ENCODE measurements at places on chromosomes 1 and 21.

- no peak for DNase-seq
Measured at GRCh38 chr21:41361053-41361785, 608 bp upstream of the MX2 start.

- DNase-seq, result no peak
Measured at GRCh38 chr21:31201144-31201543, 142.9 kb downstream of the TIAM1 start.

GRCh38 chr1:208557046-208557722 lies 313.0 kb upstream of the PLXNA2 start:
- no peak for DNase-seq

DNA sequence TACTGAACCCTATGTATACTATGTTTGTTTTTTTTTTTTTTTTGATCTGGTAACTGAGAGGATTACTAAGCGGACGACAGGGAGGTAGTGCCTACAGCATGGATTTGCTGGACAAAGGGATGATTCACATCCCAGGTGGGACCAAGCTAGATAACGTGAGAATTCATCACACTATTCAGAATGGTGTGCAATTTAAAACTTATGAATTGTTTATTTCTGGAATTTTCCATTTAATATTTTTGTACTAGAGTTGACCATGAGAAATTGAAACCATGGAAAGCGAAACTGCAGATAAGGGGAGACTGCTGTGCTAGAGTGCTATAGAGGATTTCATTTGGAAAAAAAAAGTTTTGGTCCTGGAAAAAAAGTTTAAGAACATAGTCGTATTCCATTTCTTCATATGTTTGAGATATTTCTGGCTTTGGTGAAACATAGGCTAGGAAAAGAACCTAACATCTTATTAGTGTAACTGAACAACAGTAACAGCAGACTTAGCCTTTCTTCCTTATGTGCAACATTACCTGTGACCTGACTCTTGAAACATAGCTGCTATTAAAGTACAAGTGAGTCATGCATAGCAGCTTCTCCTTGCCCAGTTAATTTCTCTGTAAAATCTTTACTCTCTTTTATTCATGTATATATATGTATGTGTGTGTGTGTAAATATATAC lies 202.5 kb downstream of the FGGY start:
- DNase-seq, result peak; percentile 37

DNA sequence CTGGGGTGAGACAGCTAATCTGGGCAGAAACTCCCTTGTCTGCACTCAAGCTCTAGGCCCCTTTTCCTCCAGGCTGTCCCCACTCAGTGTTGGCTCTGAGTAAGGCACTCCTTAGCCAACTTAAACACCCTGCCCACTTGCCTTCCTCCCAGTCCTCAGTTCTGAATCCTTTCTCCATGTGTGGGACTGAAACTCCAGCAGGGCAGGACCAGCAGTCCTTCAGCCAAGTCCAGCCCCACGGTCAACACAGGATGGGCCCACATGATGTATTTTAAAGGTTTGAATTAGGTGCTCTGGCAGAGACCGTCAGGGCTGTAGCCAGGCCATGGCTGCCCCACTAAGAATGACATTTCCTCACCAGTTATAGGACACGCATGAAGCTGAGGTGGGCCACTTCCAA lies 107.8 kb downstream of the EDEM3 start:
- no peak for DNase-seq

DNA sequence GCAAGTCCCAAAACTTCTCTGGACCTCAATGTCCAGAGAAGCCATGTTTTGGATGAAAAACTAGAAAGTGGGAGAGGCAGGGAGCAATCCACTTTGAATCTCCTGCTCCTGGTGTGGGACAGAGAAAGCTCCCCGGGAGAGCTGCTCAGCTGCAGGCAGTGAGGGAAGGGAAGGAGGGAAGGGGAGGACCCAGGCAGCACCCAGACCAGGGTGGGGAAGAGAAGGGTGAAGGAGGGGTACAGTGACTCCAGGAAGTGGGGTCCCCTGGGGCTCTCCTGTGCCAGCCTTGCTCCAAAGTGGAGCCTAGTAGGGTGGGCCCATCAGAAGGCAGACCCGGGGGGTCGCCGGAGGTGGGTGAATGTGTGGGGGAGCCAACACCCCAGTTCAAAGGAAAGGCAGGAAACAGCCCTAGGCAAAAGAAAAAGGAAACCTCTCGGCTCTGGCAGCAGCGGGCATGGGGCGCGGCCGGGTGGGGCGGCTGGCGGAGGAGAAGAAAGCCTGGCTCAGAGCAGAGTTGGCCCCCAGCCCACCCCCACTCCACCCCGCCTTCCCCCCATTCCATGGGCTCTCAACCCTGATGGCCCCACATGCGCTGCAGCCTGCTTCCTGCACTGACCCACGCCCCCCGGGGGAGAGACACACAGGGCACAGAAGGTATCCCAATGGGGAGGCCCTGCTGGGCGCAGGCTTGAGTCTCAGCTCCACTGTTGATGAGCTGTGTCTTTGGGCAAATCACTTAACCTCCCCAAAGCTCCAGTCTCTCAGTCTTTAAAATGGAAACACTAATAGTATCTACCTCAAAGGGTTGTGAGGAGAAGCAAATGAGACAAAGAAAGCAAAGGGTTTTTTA lies 5.7 kb downstream of the LGR6 start:
- DNase-seq, result peak; percentile 68

GRCh38 chr1:97827887-97828286 lies 92.9 kb downstream of the DPYD start:
- no peak for DNase-seq

GRCh38 chr1:175133673-175134435 lies 58.7 kb downstream of the KIAA0040 start:
- no peak for DNase-seq

DNA sequence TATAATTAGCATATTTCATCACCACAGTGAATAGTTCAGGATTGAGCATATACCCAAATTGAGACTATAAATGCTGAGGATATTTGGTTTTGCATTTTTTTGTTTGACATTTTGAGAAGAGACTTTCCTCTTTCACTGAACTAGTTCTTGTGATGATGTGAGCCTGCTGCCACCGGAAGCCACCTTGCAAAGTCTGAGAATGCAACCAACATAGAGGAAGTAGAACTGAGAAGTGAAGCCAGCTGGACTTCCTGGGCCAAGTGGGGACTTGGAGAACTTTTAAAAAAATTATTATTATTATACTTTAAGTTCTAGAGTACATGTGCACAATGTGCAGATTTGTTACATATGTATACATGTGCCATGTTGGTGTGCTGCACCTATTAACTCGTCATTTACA lies 102.3 kb downstream of the RPE65 start:
- no peak for DNase-seq

GRCh38 chr1:1942753-1943656 lies 23.9 kb upstream of the TMEM52 start:
- no peak for DNase-seq

- no peak for DNase-seq
Measured at GRCh38 chr1:203818399-203818798, 23.0 kb downstream of the ZBED6 start.

DNA sequence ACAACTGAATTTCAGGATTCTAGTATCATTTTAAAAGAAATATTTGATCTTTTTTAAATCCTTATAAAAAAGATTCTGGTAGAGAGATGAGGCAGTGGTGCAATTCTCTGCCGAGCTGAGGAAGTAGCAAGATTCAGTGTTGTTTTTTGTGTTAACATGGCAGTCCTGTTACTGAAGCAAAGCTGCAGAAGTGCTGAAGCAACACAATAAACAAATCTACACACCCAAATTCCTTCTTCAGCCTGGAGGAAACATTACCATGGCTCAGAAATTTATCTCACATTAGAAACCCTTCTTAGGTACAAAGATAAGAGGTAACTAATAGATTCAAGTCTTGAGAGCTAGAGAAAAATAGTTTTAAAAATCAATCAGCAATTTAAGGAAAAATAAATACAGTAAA lies 216.0 kb downstream of the DENND1B start:
- no peak for DNase-seq

GRCh38 chr1:111887385-111887784 lies 102.1 kb downstream of the KCND3 start:
- DNase-seq, result no peak

DNA sequence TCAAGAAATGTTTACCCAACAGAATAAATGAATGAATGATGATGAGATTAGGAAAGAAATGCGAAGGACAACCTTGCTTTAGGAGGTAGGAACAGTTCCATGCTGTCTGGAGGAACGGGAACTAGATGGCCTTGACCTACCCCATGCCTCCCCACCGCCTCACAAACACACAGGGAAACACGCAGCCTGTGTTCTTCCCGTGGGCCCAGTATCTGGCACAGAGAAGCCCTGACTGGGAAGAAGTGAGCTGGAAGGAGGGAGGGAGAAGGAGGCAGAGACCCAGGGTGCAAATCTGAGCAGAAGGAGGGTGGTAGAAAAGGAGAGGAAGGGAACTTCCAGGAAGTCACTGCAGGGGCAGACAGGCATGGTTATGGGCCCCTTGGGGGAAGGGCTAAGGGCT lies 3.5 kb upstream of the ADORA1 start:
- no peak for DNase-seq

DNA sequence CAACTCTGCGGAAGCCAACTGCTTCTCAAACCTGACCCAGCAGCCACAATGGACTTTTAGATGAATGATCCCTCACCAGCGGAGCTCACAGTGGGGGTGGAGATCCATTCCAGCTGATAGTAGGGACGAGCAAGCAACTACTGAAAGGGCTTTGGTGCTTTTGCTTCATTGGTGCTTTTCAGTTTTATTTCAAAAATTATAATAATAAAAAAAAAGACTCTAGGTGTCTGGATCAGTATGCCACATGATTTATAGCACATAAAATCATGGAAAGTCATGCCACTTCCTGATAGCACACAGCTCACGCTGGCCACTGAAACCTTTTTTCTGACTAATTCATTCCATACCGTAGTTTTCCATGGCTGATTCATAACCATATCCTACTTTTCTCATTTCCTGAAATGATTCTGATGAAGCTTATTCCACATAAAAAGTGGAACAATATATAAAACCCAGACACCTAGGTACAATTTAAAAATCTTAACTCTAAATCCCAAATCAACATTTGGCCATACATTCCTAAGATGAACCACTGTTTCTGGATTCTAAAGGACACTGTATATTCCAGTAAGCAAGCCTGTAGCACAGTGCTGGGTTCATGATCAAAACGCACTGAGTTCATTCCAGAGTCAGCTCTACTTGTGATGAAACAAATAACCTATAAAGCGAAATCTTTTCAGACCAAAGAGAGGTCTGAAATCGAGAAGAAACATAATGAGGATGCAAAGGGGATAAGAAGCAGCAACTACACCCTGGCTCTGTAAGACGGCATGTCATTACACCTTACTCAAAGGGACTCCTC lies 41.3 kb upstream of the KCNE1 start:
- DNase-seq, result peak; percentile 53

GRCh38 chr21:45532826-45533360 lies 9.3 kb downstream of the SLC19A1 start:
- DNase-seq, result no peak

- no peak for DNase-seq
Measured at GRCh38 chr1:225940385-225941151, 452 bp downstream of the LEFTY2 start.

- DNase-seq, result no peak
Measured at GRCh38 chr1:113388017-113388620, 2.2 kb upstream of the MAGI3 start.

DNA sequence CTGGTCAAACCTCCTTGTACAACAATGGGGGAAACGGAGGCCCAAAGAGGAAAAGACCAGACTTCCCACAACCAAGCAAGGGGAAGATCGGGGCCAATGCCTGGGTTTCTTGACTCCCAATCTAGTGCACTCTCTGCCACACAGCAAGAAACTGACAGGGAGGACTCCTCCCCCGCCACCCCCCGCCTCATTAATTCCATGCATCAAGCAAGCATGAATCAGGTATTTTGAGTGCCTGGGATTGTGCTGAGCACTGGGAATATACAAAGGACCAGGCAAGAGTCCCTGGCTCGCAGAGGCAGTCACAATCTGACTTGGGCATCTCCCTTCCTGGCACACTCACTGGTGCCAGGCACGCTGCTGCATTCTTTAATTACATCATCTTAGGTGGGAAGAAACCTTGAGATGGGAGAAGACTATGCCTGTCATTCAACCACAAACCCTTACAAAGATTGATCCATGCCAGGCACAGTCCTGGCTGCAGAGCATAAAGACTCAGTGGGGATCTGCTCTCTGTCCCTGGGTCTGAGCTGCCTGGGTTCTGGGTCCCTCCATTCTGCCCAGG lies 4.4 kb upstream of the KCNC4 start:
- no peak for DNase-seq

- no peak for DNase-seq
Measured at GRCh38 chr1:246106342-246106763, 400.7 kb downstream of the SMYD3 start.

- no peak for DNase-seq
Measured at GRCh38 chr21:18499761-18500376, 96.3 kb upstream of the TMPRSS15 start.

- DNase-seq, result no peak
Measured at GRCh38 chr1:109191377-109191776, 22.3 kb upstream of the SARS1 start.

DNA sequence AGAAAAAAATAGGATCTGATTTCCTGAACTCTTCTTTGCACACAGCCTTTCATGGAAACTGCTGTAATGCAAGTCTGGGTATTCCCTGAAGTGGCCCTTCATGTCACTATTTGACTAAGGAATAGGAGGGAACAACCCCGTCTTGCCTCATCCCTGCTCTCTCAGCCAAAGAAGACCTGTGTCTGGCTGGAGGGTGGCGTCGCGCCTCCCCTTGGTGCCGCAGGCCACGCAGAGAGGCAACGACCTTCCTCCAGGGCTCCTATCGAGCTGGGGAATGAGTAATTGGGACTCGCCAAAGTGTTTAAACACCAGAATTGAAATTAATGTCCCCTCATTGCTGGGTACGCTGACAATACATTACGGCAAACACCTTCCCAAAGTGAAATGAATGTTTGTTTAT lies 129.8 kb downstream of the PBX1 start:
- DNase-seq, result no peak

GRCh38 chr1:46529031-46529630 lies 22.3 kb downstream of the KNCN start:
- no peak for DNase-seq

GRCh38 chr1:33032126-33032869 lies 4.4 kb downstream of the AK2 start:
- no peak for DNase-seq

DNA sequence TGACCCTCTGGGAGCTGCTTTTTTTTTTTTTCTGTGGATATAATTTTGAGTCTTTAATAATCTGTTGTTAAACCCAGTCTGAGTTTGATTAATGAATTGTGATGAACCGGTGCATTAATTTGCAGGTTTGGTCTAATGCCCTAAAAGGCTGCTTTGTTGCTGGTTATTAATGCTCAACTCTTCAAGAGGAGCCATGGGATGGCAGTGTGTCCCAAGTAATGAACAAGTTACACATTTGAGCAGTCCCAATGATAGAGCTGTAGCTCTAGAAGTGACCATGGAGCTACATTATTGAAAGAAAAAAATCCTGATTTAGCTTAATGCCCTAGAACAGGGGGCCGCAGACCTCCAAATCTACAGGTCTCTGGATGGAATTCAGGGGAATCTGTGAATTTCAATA lies 53.1 kb downstream of the RWDD3 start:
- DNase-seq, result no peak
